ENCODE measurements at places on chromosomes 3 and 15.

DNA sequence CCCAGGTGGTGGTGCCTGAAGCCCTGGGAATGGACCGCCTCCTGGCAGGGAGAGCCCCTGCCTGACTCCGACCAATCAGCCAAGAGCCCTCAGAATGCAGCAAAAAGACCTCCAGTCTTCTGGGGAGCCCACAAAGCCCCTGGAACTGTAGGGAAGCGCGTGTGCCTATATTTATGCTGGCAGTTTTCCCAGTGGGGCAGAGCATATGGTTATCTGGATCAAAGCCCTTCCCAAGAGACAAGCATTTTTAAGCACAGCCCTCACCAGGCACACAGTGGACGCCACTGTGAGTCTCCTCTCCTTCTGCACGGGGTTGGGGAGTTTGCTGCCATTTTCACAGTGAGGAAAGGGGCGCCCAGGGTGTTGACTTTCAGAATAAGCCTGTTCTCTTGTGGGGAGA lies 80.9 kb upstream of the RPL32 start:
- DNase-seq: no peak

DNA sequence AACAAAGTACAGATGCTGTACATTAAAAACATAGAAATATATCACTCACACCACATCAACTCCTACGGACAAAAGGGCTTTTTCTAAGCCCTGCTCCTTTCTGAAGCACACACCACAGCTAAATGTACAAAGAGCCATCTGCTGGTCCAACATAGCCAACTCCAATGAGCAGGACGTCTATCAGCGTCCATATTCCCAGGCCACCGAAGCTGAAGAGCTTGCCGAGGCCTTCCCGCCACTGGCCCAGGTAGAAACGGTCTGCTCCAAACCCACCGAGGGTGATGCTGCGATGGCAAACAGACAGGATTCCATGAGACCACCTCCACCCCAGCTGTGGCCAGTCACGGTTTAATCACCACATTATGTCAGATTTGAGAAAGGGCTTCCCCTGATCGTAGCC lies 9.8 kb downstream of the TM2D3 start:
- DNase-seq: no peak

DNA sequence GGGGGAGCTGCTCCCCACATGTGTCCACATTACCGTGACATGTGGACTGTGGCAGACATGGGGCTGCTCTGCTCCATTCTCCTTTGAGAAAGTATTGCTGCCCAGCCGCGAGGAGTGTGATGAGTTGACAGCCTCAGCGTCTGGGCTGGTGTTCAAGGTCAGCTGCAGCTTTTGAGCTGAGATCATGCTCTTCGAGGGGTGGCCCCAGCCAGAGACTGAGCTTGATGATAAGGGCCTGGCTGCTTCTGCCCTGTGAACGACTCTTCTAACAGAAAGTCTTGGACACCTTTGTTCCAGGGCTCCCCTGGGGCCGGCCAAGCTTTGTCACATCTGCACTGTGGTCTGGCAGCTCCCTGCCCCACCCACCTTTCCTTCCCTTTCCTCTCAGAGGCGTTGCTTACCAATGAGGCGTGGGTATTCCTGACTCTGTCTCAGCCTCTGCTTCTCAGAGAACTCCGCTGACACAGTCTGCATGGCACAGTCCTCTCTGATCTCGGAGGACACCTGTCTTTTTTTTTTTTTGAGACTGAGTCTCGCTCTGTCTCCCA lies 86.6 kb downstream of the CHRD start:
- DNase-seq: no peak

DNA sequence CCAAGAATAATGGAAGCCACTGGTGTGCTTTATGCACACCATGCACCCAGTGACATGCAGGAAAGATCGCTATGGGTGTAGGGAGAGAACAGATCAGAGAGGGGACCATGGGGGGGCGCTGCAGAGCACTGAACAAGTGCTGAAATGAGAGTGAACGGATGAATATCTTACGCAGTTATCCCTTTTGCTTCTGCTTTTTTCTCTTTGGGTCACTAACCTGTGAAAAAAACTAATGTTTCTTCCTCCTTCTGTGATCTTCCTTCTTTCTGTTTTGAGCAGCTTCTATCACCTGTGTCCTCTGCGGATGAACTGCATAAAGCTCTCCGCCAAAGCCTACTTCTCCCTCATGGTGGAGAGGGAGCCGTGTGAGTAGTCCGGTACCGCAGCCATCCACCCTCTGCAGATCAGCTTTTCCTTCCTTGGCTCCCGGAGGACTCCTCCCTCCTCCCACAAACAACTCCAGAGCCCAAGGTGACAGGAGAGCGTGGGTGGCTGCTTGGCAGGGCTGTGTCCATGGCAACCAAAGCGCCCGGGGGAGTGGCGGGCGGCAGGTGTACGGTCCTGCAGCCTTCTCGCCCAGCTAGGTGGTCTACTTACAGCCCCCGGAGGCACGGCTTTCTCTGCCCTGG lies 106.2 kb downstream of the DGKG start:
- DNase-seq: no peak

DNA sequence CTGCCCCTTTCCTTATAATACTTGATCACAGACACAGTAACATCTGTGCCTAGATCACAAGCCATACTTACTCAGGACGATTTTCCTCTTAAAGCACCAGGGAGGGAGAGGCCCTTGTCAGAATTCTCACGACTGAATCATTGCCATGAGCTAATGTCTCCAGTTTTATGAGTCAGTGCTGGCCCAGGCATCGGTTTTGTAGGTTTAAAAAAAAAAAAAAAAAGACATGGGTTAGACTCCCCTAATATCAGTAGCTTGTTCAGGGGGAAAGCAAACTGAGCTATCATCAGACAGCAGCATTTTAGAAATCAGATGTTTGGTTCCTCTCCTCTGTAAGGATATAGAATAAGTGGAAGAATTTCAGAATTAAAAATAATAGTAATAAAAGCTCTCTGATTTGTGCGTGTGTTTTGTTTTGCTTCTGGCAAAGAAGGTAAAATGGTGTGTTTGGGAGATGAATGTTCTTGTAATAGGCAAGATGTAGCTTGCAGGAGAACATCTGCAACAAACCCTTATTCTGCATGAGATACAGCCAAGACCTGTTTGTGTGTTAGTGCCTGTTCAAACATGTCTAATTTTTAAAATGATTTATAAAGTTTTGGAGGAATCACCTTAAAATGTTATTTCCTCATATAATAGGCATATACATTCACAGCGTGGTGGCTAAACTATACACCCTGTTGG lies 193.6 kb downstream of the TP63 start:
- no peak for DNase-seq

DNA sequence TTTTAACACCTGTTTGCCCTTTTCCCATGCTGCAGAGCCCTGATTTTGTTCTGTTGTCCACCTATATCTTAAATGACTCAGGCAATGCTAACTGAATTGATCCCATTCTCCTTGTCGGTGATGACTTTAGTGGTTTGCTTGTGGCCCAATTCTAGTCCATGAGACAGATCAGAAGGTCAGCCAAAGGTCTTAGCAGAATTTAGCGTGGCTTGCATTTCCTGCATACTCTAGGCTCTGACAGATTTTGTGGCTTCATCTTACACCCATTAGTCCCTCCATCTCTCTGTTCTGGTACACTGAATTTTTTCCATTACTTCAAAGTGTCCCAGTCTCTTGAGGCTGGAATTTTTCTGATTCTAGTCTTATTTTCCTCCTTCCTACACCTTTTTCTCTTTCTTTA lies 161.9 kb downstream of the STAC start:
- DNase-seq: no peak

DNA sequence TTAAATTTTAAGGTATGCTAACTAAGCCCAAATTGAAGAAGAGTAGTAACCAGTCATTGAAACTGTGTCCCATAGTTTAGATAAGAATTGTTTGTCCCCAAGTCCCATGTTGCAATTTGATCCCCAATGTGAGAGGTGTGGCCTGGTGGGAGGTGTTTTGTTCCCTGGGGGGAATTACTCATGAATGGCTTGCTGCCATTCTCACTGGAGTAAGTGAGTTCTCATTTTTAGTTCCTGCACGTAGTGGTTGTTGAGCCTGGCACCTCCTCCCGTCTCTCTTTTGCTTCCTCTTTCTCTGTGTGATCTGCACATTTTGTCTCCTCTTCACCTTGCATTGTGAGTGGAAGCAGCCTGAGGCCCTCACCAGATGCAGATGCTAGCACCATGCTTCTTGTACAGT lies 1271.0 kb downstream of the NSUN3 start:
- no peak for DNase-seq

DNA sequence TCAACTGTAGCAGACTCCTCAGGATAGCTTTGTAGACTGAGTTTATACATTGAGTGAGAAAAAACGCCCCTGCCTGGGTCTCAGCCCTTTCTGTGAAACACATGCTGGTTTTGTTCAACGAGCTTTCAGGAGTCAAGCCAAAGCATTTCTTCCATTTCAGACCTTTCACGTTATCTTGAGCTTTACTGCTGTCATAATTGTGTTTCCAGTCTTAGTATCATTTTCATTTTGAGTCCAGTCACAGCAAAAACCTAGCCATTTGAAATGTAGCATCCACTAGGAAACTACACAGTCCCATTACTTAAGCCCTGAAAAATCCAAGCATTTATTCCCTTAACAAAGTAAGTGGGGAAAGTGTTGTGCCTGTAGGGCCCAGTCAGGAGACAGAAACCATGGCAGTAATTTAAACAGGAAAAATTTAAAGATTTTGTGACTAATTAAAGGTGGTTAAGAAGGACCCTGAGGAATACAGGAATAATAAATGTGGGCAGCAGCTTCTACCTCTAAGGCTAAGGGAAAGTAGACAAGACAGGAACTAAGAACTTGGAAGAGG lies 110.1 kb upstream of the ABHD17C start:
- no peak for DNase-seq

DNA sequence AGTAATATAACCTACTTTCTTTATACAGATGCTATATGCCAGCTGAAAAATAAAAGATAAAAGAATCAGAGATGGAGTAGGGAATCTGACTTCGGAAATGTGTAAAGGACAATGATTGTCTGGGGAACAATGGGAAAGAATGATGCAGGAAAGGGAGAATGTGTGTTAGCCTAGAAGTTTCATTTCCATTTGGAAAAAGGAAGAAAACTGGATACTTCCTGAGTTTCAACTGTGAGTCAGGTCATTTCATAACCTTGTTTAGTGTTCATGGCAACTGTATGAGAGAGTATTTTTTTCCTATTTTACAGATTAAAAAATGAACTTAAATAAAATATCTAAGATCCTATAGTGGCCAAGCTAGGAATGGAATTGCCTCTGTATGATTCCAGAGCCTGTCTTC lies 261.3 kb upstream of the NECTIN3 start:
- DNase-seq: no peak

DNA sequence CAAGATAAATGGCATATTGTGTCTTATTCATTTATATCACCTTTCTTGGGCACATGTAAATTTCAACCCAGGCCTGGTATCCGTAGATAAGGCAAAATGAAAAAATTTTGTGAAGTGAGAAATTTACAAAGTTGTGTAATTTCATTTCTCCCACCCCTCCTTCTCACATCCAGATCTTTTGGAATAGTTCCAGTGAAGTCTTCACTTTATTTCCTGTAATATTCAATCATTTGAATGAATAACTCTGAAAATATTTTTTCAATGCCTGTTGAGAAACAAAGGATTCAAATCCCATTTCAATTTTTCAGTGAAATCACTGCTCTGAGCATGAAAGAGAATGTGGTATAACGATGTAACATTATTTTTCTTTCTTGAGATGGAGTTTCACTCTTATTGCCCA lies 53.4 kb downstream of the BTLA start:
- no peak for DNase-seq

- no peak for DNase-seq
These were observed 147.4 kb downstream of the ATP10A start for GRCh38 chr15:25715536-25716413.

- DNase-seq: no peak
These were observed 28.6 kb downstream of the SLC27A2 start for GRCh38 chr15:50210462-50211157.

DNA sequence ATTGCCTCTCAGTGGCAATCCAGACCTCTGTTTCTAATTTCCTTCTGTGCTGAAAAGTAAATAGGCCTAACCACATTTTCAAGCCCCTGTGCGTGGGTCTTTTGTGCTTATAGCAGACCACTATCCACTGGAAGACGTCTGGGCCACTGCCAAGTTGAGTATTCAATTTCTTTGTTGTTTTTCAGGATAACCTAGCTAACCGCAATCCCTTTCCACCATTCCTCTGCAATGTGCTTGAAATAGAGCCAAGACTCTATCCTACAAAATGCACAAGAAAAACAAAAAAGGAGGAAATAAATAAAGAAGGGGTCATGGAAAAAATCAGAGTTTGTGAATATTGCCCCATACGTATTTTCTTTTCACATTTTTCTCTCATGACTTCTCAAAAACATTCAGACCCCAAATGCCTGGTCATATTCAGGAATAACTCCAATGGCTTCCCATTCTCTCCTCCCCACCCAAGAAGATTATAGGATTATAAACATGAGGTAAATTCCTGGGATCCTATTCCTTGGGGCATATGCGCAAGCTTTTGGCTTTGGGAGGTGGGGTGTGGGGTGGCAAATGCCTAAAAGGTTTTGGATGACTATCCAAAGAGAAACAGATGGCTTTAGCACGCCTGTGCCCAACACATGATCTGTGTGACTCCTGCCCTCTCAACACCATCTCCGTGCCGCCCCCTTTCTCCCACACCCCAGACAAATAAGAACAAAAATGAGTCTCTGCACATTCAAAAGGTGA lies 217.9 kb upstream of the THBS1 start:
- DNase-seq: no peak

DNA sequence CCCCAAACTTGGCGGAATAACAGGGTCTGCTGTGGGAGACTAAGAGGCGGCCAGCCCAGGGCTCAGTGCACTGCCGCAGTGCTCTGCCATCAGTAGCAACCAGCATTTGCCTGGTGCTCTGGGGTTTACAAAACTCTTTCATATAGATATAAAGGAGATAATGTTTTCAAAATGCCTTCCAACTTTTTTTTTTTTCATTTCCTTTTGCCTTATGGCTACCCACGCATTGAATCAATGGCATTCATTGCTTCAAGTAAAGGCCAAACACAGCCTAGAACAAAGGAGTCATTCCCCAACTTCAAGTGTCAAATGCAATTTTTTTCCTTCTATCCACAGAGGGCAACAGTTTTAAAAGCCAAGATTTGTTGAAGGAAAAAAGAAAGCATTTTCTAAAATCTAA lies 11.6 kb upstream of the SLC24A5 start:
- no peak for DNase-seq

- DNase-seq: no peak
These were observed 74.3 kb downstream of the TJP1 start for GRCh38 chr15:29747837-29748417.

GRCh38 chr15:43625106-43625505 lies 6.5 kb upstream of the STRC start:
- DNase-seq: no peak
